Esophagus squamous epithelium (tissue), 5 donors: ENCODE measurements at places on chromosomes 7 and 10.

GRCh38 chr10:97320480-97321031 lies 1.5 kb downstream of the FRAT1 start:
- DNase-seq = no peak

DNA sequence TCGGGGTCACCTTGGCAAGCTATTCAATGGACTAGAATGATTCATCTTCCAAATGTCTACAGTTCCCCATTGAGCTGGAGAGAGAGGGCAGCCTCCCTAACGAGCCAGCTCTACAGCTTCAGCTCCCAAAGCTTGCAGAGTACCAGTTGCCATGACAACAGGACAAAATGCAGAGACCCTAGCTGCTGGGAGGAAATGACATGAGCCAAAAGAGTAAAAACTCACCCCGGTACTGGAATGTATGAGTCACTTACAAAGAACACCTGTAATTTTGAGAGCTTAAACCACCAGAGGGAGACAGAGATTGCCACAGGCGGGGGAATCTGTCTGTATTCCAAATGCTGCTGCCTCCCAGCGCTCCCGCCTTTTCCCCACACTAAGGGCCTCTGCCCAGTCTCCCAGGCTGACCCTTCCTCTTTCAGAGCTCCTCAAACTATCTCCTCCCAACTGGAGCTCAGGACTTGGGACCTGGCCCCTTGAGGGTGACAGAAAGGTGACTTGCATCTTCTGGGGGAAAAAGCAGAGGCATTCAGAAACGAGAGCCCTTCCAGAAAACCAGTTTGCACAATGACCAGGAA lies 95.5 kb downstream of the CUL2 start:
- DNase-seq = no peak

DNA sequence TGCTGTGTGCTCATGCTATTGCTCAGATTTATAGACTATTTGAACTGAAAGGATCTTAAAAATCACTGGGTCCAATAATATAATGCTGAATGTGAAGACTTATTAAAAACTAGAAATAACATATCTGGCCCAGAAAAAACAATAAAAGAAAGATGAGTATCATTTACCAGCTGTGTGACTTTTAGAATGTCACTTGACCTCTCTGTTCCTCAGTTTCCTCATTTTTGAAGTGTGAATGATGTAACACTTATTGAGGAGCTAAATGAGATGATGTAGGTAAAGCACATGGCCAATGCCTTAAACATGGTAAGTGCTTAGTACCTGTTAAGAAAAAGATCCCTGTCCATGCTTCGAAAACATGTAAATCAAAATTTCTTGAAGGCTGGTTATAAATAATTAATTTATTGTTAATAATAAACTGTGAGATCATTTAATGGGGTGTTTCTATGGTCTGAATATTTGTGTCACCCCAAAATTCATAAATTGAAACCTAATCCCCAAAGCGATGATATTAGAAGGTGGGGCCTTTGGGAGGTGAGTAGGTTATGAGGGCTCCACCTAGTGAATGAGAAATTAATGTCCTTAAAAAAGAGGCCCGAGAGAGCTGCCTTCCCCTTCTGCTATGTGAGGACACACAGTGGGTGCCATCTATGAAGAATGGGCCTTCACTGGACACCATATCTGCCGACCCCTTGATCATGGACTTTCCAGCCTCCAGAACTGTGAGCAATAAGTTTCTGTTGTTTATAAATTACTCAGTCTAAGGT lies 13.0 kb downstream of the DNTT start:
- no peak for DNase-seq

- no peak for DNase-seq
Measured at GRCh38 chr10:88889559-88890337, 9.7 kb downstream of the STAMBPL1 start.

DNA sequence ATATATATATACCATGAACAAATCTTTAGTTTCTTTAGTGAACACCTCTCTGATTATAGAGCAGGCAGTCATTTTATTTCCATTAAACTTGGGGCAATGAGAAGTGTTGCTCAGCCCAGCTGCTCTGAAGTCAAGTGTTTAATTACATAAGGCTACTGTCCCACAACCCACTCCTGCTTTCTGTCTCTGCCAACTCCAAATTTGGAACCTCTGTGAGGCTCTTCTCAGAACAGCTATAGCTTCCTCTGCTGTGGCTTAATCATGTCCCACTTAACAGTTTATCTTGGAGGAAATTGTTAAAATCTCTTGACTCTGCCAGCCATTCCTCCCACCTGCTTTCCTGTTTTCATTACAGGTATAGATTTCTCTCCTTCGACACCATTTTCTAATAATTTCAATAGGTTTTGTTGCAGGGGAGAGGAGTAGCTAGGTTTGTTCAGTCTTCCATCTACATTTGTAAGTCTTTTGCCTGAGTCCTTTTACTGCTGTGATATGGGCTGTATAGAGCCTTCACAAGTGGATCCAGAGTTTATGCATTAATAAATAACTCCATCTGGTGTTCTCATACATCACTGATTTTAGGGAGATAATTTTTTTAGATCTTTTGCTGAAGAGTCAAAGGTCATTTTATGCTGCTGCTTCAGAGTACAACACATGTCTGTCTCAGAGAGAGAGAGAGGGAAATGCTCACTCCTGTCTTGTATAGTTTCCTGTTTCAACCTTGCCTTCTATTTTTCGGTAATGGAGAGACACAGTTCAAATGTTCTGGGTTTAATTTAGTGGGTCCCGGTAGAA lies 170.4 kb downstream of the WNT2 start:
- DNase-seq = no peak

DNA sequence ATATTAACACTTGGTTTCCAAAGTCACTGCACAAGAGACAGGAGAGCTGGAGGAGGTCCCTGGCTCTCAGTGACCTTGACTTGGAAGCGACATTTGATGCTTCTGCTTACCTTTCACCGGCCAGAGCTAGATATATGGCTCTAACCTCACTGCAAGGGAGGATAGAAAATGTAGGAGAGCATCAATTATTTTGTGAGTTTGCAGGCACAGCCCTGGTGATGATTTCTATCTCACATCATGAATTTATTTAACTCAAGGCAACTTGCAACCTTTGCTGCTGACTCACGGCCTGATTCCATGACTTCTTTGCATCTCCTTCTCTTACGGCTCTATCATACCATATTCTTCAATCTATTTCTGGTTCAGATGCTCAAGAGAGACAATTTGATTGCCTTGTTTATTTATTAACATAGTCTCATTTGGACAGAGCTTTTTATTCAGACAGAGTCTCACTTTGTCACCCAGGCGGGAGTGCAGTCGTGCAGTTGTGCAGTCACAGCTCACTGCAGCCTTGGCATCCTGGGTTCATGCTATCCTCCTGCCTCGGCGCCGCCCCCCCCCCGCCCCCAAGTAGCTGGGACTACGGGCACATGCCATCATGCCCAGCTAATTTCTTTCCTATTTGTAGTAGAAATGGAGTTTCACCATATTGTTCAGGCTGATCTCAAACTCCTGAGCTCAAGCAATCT lies 196.0 kb downstream of the REEP3 start:
- no peak for DNase-seq

GRCh38 chr10:123552760-123553554 lies 113.2 kb upstream of the GPR26 start:
- no peak for DNase-seq

- DNase-seq = no peak
Measured at GRCh38 chr7:35529713-35530112, 165.2 kb downstream of the HERPUD2 start.

DNA sequence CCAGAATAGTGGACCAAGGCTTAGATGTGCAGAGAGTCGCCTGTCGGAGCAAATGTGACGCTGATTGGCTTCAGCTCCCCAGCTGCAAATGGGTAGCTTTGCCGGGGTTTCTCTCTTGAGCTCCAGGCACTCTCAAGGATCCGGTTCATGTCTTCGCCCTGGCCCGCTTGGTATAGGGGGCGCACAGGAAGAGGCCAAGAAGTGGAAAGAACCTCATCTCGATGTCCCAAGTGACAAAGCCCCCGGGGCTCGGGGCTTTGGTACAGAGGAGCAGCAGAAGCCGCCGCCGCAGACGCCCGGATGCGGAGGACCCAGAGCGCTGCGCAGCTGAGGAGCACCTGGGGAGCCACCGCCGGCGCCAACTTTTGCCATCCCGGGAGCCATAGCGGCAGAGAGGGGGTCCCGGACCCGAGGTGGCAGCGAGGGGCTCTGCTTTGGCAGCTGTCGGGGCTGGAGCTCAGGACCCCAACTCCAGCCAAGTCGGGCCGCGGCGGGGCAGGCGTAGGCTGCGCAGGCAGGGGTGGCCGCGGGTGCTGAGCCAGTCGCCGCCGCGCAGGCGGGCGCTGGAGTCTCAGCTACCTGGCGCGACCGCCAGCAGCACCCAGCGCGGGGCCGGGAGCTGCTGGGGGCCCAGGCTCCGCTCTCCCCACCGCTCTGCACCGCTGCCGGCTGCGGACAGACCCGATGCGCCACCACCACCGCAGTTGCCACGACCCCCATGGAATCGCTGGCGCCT lies 466.6 kb downstream of the XPNPEP1 start:
- no peak for DNase-seq

GRCh38 chr10:18829259-18829658 lies 170.0 kb downstream of the ARL5B start:
- no peak for DNase-seq

DNA sequence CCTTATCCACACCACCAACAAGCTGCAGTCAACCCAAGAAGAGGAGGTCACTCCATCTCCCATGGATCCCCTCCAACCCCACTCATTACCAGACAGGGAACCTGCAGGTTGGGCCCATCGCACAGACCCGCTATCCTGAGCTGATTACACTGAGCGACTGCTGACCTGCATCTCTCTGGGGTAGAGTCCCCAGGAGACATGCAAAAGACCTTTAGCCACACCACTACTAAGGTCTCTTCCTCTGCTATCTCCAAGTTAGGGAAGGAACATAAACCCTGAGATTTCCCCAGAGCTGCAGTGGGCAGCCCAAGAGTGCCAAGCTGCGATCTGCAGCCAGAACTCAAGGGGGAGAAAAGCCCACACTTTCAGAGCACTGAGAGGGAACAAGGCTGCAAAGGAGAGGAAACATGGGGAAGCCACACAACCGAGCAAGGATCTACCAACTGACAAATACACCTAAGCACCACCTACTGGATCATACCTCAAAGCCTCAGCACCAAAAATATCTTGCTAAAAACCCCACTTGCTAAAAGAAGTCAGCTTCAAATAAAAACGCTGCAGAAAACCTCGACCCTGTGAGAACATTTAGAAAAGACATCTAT lies 298.2 kb downstream of the SORCS1 start:
- no peak for DNase-seq

DNA sequence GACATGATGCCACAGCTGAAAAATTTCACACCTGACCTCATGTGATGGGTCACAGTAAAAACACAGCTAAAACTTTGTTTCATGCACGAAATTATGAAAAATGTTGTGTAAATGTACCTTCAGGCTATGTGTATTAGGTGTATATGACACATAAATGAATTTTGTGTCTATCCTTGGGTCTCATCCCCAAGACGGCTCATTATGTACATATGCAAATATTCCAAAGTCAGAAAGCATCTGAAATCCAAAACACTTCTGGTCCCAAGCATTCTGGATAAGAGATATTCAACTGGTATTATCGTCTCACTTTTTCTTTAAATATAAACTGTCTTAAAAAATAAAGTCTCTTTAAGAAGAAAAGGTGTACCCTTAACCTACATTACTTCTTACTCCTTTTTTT lies 145.4 kb downstream of the ATXN7L1 start:
- no peak for DNase-seq

DNA sequence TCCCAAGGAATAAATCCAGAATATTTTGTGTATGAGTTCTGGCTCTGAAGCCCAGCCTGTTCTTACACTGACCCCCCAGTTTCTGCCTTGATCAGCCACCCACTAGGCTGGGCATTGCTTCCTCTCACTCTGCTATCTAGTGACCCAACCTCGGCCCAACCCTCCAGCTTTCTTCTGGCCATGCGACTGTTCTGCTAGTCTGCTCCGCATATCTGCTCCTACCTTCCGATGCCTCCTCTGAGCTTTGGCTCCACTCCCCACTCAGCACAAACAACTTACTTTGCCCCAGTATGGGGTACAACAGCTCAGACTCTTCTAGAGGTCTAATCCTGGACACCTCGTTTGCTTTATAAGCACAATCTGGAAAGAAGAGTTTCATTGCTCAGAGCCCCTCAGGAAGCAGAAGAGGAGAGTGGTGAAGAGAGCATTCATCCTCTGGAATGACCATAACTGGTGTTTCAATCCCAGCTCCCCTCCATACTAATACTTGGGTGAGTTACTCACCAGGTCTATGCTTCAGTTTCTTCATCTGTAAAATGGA lies 99.6 kb downstream of the NPSR1 start:
- DNase-seq = no peak

- no peak for DNase-seq
Measured at GRCh38 chr7:27688056-27688455, 25.4 kb upstream of the HIBADH start.

DNA sequence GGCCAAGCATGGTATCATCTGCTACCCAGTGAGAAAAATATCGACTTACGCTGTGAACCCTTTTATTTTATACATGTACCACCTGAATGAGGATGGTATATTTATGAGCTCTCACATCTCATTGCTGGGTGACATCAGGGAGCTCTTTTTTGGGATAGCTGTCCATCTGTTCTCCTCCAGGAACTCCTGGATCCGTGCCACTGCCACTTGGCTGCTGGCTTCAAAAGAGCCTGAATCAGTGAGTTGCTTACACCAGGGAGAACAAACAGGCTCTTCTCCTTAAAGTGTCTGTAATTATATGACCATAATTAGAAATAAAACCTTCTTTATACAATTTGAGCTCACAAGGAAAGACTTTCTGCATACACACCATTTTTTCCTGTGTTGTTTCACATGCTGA lies 106.2 kb downstream of the KAT6B start:
- no peak for DNase-seq

- no peak for DNase-seq
Measured at GRCh38 chr10:86401588-86402282, 35.1 kb upstream of the GRID1 start.

GRCh38 chr7:128869944-128870285 lies 7.3 kb downstream of the ATP6V1F start:
- no peak for DNase-seq

- DNase-seq = no peak
Measured at GRCh38 chr7:26535483-26536007, 243.9 kb downstream of the SNX10 start.

DNA sequence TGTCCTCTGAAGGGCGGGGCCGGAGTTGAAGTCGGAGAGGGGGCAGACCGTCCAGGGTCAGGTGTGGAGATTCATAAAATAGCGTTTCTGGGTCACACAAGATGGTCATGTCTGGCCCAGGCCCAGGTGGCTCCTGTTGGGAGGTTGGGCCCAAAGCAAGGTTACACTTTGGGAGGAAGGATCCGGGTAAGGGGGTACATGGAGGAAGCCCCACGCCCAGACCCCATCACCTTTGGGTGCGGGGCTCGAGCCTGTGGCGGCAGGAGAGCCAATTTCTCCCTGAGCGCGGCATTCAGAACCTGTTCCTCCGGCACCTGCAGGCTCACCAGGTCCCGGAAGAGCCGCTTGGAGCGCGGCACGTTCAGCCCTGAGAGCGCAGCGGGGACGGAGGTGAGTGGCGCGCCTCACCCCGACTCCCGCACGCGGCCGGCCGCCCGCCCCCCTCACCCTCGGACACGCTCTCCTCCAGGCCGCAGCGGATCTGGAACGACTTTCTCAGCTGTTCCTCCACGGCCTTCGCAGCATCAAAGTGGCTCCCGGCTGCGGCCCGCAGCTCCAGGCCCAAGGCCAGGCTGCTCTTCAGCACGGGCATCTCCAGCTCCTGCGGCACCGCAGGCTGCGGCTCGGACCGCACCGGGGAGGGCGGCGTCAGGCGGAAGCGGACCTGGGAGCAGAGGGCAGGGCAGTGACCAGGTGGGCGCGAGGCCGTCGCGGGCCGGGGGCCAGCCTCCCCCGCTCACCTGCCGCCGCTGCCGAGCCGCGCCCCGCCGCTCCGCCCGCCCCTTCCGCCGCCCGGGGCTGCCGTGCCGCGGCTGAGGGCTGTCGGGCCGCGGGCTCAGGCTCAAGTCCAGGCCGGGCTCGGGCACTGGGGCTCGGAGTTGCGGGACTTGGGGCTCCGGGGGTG lies 644 bp downstream of the PPP1R35 start:
- no peak for DNase-seq
